ENCODE measurements at places on chromosomes 7 and 10. TPM values are rescaled to one million over a fixed set of nuclear protein-coding genes. Genes with fewer than 3 reads are reported as not detected.

Gene ZC3HAV1L
- 6.6 TPM for total RNA-seq

Gene MXI1
- total RNA-seq: 7.4 TPM

Gene GBX1
- not detected for total RNA-seq

Gene ITGA8
- not detected for total RNA-seq

Gene HGF
- 0.01 TPM for total RNA-seq

Gene TLX1
- not detected for total RNA-seq

Gene ADAMTS14
- 0.09 TPM for total RNA-seq

Gene H2BK1
- total RNA-seq: not detected

Gene ADGRA1
- 0.09 TPM for total RNA-seq

Gene PRLHR
- total RNA-seq: not detected

Gene CALML5
- not detected for total RNA-seq

Gene GIMAP4
- not detected for total RNA-seq

Gene ABCC2
- 164 TPM for total RNA-seq

Gene NPSR1
- not detected for total RNA-seq

Gene KLLN
- 0.66 TPM for total RNA-seq

Gene CDK5
- 37.1 TPM for total RNA-seq

Gene HOGA1
- 0.76 TPM for total RNA-seq

Gene PTER
- 12.7 TPM for total RNA-seq

Gene OPALIN
- not detected for total RNA-seq

Gene TFR2
- total RNA-seq: 2.4 TPM

Gene CCL26
- 8.8 TPM for total RNA-seq

Gene NPTX2
- total RNA-seq: 0.06 TPM

Gene IL15RA
- 5.0 TPM for total RNA-seq

Gene PODXL
- total RNA-seq: 47.9 TPM

Gene GNGT1
- not detected for total RNA-seq

Gene COX19
- total RNA-seq: 5.6 TPM

Gene WDFY4
- not detected for total RNA-seq

Gene AMPH
- total RNA-seq: 0.09 TPM

Gene ARHGAP19
- 4.8 TPM for total RNA-seq

Gene SYCE1
- total RNA-seq: not detected

Gene LIPJ
- total RNA-seq: not detected

Gene FEZF1
- not detected for total RNA-seq

Gene ZNF33A
- total RNA-seq: 8.8 TPM

Gene ZNF117
- total RNA-seq: 0.28 TPM

Gene BICC1
- total RNA-seq: 20.6 TPM

Gene CYP3A4
- not detected for total RNA-seq

Gene ENKUR
- 0.31 TPM for total RNA-seq
